ENCODE measurements at places on chromosomes 4 and X. TPM values are rescaled to one million over a fixed set of nuclear protein-coding genes. Genes with fewer than 3 reads are reported as not detected.
A peak's percentile ranks its signal among the peaks of the same experiment; 100 is the strongest.

RHOXF2 gene
- not detected for total RNA-seq

GRCh38 chrX:152821145-152821765 is 9.3 kb downstream of the CETN2 start:
- H3K4me1 ChIP-seq: no peaks in the 10 kb centered on the region
- H3K4me3 ChIP-seq: no peak overlapping the region
- H3K27ac ChIP-seq: no peak overlapping the region
- peaks cover 3% of the 10 kb centered on the region for H3K27me3 ChIP-seq

- no peak for DNase-seq
- no peaks in the 10 kb centered on the region for H3K4me1 ChIP-seq
- no peak overlapping the region for H3K4me3 ChIP-seq
- no peaks in the 10 kb centered on the region for H3K27me3 ChIP-seq
These were observed 23.7 kb upstream of the CSN1S1 start for GRCh38 chr4:69907151-69907550.

GRCh38 chr4:128847082-128847724 is 37.7 kb downstream of the JADE1 start:
- DNase-seq: no peak
- no peak overlapping the region for H3K4me3 ChIP-seq
- H3K36me3 ChIP-seq: peaks cover 68% of the 10 kb centered on the region
- H3K27ac ChIP-seq: peak overlapping the region; percentile 37

DNA sequence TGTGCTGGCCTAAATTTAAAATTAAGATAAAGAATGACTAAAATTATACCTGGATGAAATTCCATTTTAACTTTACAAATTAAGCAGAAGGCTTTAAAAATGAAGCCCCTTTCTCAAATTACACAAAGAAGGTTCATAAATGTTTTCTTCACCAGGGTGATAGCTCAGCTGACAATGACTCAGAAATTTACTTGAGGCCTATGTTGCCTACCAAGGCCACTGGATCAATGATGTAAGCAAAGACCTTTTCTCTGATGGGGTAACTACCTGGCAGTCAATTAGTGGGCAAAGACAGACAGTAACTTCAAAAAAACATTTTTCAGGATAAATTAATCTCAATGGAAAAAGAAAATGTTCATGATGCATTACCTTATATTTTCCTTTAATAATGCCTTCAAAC is 23.9 kb upstream of the GPR34 start:
- H3K27ac ChIP-seq: no peak overlapping the region
- peaks cover 37% of the 10 kb centered on the region for H3K4me1 ChIP-seq
- H3K4me3 ChIP-seq: no peak overlapping the region

- peaks cover 2% of the 10 kb centered on the region for H3K4me1 ChIP-seq
- H3K4me3 ChIP-seq: no peak overlapping the region
- H3K36me3 ChIP-seq: no peaks in the 10 kb centered on the region
- peaks cover 39% of the 10 kb centered on the region for H3K27me3 ChIP-seq
- DNase-seq: no peak
These were observed 19.3 kb upstream of the CPE start for GRCh38 chr4:165359506-165359905.

PCDH10 gene
- not detected for total RNA-seq

DNA sequence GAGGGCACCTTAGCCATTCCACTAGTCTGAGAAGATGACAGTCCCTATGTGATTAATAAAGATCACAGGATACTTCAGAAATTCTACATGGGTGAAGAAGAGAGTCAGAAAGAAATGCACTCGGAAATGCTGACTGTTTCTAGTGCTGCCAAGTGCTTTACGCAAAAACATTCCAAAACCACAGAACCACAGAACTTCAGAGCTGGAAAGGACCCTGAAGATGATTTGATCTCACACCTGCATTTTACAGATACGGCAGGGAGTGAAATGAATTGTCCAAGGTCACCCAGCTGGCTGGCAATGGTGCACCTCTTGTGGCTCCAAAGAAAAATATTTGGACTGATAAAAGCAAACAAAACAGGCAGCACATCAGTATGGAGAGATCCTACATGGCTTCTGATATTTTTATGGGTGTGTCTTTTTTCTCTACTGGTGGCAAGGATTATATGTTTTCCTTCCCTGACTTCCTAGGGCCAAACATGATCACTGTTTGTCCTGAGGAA is 115.9 kb downstream of the MAML3 start:
- no peak overlapping the region for H3K27ac ChIP-seq
- no peak overlapping the region for H3K4me3 ChIP-seq
- H3K4me1 ChIP-seq: peaks cover 7% of the 10 kb centered on the region
- H3K27me3 ChIP-seq: no peaks in the 10 kb centered on the region
- no peaks in the 10 kb centered on the region for H3K36me3 ChIP-seq

DNA sequence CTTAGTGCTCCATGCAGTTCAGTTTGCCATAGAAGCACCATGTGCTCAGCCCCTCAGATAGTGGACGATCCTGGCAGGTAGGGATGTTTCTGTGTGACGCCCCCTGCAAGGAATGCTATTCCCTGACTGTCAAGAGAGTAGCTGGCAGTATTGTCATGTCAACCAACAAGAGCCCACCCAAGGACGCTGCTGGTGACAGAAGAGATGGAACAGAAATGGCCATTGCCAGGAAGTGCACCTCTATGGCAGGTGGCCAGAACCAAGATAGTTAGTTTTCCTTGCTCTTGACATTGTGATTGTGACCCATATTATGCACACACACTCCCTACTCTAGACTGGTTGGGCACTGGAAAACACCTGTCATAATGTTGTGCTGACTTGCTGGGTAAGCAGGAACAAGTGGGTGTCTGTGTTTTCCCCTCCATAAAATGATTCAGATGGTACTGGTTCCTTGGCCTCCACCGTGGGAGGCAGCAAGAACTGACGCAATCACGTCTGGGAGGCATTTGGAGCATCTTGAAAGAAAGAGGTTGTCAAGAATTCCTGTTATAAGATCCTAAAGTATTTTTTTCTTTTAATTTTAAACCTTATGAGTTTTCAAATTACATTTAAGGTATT is 507.9 kb downstream of the MID1IP1 start:
- peak overlapping the region; percentile 90 for H3K27ac ChIP-seq
- peaks cover 9% of the 10 kb centered on the region for H3K36me3 ChIP-seq
- no peak overlapping the region for H3K4me3 ChIP-seq

DNA sequence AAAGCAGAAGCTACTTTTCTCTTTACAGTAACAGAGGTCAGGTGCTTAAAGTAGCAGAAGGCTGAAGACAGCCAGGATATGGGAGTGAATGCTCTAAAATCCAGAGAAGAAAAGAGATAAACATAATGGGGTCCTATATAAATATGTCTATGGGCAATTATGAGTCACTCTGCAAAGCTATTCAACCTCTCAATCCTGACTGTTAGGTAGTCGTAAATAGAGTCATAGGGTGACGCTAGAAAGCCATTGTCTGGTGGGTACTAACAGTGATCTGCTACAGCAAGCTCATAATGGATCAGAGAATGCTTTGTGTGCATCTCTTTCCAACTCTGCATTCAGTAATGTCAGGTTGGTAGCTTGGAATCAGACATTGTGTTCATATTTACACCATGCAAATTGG is 53.5 kb upstream of the PDE5A start:
- no peak overlapping the region for H3K27ac ChIP-seq
- H3K4me1 ChIP-seq: no peaks in the 10 kb centered on the region
- no peak overlapping the region for H3K4me3 ChIP-seq

LRIT3 gene
- 0.16 TPM for total RNA-seq
